ENCODE measurements at places on chromosomes 16 and 17.

GRCh38 chr17:63772801-63773271 is 561 bp downstream of the CCDC47 start:
- DNase-seq, result no peak

DNA sequence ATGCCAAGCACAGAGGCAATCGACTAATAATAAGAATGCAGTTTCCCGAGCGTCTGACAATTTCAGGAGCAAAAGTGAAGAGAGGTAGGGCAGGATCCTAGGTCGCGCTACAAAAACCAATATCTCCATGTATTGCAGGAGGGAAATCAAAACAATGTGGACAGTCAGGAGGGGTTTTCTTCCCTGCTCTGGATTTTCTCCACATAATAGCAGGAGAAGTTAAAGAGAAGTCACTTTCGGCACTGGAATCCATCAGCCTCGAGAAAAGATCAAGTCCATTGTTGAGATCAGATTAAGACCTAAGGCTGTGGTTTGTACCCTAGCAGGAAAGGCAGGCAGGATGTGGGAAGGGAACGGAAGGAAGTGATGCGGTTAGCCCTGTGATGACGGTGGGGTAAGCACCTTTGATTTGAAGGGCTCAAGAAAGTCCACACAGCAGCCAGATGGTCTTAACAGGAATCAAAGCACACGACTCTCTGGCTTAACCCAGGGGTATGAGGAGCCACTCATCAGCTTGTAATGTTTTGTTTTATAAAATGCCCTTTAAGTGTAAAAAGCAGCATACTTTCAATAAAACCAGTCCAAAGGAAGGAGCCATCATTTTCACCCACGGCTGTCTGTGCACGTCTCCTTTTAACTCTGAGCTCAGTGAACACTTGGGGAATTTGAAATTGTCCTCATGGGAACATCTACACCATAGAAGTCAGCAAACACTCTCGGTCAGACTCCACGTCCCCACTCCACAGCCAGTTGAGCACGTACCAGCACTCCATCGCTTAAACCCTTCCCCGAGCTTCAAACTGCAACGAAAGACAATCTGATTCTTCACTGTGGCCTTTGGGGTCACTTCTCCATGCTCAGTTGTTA is 15.8 kb upstream of the AKTIP start:
- no peak for DNase-seq

GRCh38 chr16:75758215-75758614 is 31.9 kb upstream of the CPHXL start:
- no peak for DNase-seq

DNA sequence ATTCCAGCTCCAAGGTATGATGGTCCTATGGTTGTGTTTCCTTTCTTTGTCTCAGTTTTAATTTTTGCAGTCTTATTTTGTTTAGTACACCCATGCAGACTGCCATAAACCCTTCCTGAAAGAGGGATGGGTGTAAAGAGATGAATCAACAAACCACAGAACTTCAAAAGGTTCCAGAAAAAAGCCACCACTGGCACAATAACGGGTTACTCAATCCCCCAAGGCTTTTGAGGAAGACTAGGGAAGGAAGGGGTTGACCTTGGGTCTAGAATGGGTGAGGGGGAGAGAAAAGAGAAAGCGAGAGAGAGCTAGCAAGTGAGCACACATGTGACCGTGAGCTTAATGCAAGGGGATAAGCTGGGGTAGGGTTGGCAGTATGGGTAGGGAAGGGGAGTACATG is 168.1 kb downstream of the XYLT1 start:
- DNase-seq, result no peak

DNA sequence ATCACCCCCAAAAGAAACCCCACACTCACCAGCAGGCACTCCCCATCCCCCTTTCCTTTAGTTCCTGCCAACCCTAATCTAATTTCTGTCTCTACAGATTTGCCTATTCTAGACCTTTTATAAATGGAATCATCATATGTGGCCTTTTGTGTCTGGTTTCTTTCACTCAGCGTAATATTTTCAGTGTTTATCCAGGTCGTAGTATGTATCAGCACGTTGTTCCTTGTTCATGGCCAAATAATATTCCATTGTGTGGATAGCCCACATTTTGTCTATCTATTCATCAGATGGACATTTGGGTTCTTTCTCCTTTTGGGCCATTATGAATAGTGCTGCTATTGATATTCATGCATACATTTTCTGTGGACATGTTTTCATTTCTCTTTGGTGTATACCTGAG is 73.6 kb downstream of the OR1D5 start:
- no peak for DNase-seq

Data from AG04450 (cell line).